Activated naive CD8-positive, alpha-beta T cell treated with anti-CD3 and anti-CD28 coated beads, Interleukin-2, amount 10 ng/mL, durations not matched to agents 7 days and 5 days (primary cell): ENCODE measurements at places on chromosomes 11 and 22. TPM values are rescaled to one million over a fixed set of nuclear protein-coding genes. Genes with fewer than 3 reads are reported as not detected.

The PRODH gene
- total RNA-seq: not detected

The NECTIN1 gene
- 1.5 TPM for total RNA-seq

The GLYATL2 gene
- total RNA-seq: not detected

The NNMT gene
- total RNA-seq: not detected

GRCh38 chr22:17435375-17435774 is 66.1 kb downstream of the CECR2 start:
- no peak for DNase-seq

DNA sequence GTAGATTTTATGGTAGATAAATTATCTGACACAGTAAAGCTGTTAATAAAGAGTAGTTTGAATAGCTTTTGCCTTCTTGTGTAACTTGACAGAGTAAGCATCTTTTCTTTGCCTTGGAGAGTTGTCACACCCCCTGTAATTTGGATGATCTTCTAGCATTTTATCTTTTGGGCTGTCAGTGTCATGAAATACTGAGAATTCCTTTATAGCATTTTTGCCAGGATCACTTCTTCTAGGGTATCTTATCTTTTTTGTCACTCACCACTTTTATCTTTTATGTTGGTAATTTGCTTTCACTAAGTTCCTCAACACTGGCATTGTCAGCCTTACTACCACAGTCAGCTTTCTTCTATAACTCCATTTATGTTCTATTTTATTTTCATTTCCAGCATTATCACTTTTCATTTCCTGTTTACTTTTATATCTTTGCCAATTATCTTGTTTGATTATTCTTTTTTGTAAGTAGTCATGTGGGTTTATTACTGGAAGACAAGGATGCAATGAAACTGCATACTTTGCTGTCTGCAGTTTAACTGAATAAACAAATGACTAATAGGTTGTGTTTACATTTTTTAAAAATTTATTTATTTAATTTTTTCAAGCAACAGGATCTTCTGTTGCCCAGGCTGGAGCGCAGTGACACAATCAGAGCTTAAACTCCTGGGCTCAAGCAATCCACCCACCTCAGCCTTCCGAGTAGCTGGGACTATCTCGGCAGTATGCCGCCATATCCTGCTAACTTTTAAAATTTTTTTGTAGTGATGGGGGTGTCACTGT is 28.1 kb upstream of the ACAT1 start:
- DNase-seq: no peak

- DNase-seq: no peak
Measured at GRCh38 chr22:30247974-30248373, 1.4 kb upstream of the LIF start.

- no peak for DNase-seq
Measured at GRCh38 chr11:8286886-8287285, 23.2 kb upstream of the LMO1 start.

The HTR3A gene
- total RNA-seq: not detected

DNA sequence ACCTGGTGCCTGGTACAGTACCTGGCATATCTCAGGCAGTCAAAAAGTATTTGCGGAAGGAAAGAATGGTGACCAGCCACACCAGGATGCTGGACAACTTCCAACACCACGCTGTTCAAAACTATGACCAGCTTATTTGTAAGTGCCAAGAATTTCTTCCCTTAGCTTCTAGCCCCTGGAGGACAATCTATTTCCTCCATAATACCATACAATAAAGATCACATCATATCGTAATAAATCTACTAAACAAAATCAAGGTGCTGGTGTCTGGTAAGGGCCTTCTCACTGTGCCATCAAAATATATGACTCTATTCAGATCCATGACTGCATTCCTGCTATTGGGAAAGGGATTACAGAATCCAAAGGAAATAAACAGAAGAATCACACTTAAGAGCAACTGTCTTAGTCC is 51.5 kb downstream of the ALG9 start:
- DNase-seq: no peak

The MPPED2 gene
- not detected for total RNA-seq

GRCh38 chr11:1303126-1303821 is 6.2 kb downstream of the TOLLIP start:
- DNase-seq: no peak

DNA sequence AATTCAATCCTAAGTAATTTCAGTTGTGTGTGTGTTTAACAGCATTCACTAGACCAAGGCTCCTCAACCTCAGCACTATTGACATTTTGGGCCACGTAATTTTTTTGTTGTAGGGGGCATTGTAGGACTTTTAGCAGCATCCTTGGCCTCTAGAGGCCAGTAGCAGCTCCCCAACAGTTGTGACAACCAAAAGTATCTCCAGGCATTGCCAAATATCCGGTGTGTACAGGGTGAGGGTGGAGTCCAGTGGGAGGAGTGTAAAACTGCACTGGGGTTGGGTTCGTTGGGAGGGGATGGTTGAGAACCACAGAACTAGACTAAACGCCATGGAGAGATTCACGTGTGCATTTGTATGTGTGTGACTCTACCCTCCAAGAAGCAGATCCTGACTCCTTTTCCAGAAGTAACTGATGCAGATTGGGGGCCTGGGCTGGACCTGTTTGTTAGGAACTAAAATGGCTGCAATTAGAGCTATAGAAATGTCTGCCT is 5.9 kb upstream of the PHF21A start:
- no peak for DNase-seq

DNA sequence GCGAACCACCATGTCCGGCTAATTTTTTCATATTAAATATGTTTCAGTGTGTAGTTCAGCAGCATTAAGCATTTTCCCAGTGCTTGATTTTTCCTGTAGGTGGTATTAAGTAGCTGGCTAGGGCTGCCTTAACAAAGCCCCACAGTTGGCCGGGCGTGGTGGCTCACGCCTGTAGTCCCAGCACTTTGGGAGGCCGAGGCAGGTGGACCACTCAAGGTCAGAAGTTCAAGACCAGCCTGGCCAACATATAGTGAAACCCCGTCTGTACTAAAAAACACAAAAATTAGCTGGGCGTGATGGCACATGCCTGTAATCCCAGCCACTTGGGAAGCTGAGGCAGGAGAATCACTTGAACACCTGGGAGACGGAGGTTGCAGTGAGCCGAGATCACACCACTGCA is 33.5 kb upstream of the TOLLIP start:
- no peak for DNase-seq

DNA sequence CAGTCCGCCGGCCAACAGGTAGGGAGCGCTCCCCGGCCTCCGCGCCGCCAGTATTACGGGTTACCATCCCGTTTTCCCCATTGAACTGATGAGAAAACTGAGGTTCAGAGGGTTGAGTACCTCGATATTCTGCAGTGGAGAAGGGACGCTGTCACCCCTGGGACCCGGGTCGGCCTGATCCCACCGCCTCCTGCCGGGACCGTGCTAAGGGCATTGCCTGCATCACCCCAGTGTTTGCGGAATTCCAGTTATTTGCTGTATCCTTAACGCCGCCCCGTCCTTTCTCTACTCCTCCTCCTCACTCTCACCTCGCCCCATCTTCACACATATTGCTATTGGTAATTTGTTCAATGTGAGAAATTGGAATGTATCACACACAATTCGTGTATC is 370 bp upstream of the A4GALT start:
- DNase-seq: no peak

GRCh38 chr11:126061707-126062678 is 673 bp downstream of the CDON start:
- peak; percentile 63 for DNase-seq

DNA sequence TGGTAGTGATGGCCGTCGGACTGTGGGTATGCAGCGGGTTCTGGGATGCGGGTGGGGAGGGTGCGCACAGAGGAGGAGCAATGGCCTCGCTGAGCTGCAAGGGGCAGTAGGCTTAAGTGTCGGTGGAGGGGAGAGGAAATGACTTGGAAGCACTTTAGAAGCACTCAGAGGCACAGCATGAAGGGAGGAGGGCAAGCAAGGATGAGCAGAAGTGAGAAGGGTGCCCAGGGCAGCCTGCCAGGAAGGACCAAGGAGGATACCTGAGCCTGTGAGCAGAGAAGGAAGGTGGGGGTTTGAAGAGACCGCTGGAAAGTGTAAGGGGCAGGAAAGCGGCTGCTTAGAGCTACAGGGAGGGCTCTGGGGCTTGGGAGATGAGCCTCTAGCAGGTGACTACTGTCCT is 330 bp downstream of the SLC5A1 start:
- no peak for DNase-seq
